NCI-H1105 treated with DMSO at 0.1 percent for 48 hours (cell line): ENCODE measurements at places on chromosomes 16 and 17.

DNA sequence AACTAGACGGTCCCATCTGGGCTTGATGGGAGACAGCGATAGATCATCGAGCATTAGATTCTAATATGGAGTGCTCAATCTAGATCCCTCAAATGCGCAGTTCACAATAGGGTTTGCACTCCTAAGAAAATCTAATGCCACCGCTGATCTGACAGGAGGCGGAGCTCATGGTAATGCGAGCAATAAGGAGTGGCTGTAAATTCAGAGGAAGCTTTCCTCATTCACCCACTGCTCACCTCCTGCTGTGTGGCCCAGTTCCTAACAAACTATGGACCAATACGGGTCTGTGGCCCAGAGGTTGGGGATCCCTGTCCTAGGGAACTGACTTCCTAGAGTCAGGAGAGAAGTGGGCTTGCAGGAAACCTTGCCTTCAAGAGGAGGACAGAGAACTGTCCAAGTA lies 25.2 kb upstream of the AMZ2 start:
- no peak for DNase-seq

DNA sequence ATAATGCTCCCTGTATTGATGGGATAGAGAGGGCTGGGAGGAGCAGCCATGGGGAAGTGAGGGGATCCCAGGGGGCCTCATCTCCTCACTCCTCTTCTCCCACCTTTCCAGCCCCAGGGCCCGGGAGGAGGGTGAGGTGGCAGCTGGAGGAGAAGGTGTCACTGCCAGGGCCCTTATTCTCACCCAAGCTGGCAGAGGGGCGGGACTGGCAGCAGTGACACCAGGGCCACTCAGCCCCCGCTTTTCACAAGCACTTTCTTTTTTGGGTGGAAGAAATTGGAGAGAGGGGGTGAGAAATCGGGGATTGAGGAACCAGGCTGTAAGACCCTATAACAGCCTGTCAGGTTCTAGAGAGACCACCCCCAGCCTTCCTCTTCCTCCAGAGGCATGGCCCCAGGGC lies 2.4 kb upstream of the TBX21 start:
- DNase-seq: no peak

- DNase-seq: peak; percentile 41
These were observed 11.8 kb downstream of the ENDOV start for GRCh38 chr17:80426671-80427326.

DNA sequence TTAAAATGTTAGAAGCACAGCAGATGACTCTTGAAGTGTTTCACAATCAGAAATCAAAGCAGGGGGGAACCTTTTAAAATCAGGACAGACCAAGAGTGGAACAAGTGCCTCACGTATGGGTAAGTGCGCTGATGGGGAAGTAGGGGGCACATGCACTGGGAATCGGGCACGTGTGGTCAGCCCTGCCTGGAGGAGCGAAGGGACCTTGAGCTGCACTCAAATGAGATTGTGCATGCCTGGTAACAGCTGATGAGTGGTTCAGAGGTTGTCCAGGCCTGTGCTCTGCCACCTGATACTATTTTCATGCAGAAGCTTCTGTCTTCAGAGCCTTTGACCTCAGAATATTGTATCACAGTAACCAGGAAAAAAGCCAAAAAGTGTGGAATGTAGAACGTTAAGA lies 13.7 kb upstream of the XYLT2 start:
- no peak for DNase-seq

DNA sequence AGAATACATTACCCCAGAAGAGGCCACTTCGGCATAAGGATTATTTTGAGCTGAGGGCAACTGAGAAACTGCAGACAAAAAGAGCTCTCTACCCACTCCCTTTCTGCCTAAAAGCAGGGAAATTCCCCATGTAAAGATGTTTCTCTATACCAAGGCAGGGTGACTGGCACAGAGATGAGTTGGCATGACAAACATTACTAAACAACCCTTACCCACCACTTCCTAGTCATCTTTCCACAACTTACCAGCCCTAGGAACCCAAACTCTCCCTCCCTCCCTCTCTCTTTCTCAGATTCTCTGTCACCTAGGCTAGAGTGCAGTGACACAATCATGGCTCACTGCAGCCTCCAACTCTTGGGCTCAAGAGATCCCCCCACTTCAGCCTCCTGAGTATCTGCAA lies 68.6 kb downstream of the EMP2 start:
- DNase-seq: no peak

- DNase-seq: peak; percentile 69
These were observed at the start of gene NOG for GRCh38 chr17:56593646-56594319. NOG (plus strand) TSS chr17:56593699; CDS start chr17:56594224, 525 bp downstream.

GRCh38 chr16:11964761-11965551 lies at the start of gene TNFRSF17:
TNFRSF17 (plus strand) TSS chr16:11965210; CDS start chr16:11965325, 115 bp downstream.
- no peak for DNase-seq

GRCh38 chr17:83162035-83162745 lies 82.8 kb downstream of the METRNL start:
- no peak for DNase-seq
